ENCODE measurements at places on chromosomes 3 and 15.

GRCh38 chr15:58492661-58493397 is 61.0 kb downstream of the LIPC start:
- DNase-seq = no peak

DNA sequence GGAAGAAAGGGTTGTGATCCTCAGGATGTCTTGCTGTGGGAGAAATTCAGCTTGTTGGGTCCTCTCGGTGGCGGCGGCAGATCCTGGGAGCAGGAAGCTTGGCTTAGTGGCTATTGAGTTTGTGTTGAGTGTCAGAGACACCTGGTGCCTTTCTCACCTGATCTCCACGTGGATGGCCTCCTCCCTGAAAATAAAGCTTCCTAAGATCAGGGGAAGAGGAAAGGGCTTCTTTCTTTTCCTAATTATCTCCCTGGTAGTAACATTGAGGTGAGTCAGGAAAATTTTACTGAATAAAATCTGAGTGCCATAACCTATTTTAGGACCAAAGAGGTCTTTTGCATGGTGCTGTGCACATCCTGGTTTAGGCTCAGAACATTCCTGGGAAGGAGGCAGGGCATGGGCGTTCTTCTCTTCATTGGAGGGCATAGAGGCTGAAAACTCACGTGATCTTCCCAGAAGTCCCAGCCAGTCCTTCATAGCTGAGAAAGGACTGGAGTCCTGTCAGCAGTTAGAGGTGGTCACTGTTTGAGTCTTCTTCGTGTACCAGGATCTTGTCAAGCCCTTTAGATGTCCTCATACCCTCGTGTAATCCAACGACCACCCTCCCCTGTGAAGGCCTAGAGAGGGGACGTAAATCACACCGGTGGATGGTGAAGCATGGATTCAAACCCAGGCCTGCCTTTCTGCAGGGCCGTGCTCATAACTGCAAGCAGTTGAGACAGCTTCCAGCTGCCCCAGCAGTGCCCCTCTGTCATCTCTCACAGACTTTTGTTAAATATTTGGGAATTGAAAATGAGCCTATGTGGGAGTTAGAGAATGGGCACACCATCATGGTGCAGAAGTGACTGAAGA is 1.1 kb downstream of the CMTM8 start:
- DNase-seq = no peak

DNA sequence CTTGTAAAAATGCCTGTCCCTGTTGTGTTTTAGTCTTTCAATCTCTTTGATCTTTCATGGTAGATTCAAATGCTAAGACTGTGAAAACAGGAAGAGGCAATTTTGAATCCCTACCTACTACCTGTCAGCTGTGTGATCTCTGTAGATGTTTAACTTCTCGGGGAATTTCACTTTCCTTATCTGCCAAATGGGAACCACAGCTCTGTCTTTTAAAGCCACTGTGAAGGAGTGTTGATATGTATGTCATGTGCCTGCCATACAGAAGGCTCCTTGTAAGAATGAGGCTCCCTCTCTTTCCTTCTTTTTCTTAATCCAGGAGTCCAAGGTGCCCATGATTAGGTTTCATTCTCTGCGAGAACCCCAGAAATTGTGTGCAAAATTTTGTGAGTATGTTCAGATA is 139.6 kb upstream of the ADAMTS9 start:
- DNase-seq = no peak

DNA sequence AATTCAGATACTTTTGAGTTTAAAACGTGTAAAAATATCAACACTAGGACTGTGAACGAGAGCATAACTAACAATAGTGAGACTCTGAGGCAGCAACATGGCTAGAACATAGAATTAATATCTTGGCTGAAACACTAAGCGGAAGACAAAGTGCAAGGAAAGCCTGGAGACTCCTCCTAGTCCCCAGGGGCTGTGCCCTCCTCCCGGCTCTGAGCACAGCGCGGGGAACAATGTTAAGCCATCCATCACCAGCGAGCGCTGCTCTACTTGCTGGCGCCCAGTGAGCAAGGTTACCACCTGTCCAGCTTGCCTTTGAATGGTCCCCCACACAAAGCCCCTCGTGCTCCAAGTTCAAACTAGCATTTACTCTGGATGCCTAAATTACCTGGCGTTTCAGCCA is 436.9 kb downstream of the FOXP1 start:
- DNase-seq = no peak

DNA sequence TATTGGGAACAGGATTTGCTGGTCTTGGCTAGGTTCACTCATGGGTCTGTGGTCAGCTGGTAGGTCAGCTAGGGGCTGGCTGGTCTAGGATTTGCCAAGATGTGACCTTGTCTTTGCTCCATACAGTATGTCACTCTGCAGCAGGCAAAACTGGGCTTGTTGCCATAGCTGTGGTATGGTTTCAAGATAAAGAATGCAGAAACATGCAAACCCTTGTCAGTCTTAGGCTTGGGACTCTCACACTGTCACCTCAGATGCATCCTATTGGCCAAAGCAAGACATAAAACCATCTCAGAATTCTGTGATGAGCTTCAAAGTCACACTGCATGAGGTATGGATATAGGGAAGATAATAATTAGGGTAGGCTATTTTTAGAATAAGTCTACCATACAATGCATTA is 66.6 kb upstream of the TBC1D5 start:
- no peak for DNase-seq

GRCh38 chr3:48088056-48088748 is 72.0 kb upstream of the MAP4 start:
- peak; percentile 45 for DNase-seq

DNA sequence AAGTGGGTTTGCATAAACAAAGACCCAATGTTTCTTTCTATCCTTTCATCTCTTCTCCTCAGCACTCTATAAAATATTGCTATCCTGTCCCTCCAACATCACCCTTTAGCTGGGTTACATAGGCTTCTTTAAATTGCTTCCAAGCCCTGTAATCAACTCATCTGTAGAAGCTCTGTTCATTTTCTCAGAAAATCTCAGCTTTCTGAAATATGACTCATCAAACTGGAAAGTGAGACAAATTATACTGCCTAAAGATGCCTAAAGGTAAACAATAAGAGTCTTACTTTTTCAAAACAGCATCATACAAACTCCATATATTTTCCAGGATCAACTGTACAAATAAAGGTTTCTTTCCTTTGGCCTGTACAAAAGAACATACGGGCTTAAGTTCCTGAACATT is 33.8 kb downstream of the EFL1 start:
- no peak for DNase-seq

DNA sequence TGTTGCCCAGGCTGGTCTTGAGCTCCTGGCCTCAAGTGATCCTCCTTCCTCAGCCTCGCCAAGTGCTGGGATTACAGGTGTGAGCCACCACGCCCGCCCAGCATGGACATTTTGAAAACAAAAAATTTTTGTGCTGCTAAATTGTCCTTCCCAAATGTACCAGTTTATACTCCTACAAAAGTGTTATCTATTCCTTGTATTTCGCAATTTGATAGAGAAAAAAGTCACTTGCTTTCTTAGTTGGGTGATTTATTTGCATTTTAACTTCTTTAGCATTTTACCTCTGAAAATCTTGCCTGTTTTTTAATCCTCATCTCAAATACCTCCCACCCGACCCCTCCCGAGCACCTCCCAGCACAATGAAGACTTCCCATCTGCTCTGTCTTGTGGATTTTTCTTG is 46.8 kb downstream of the PDE8A start:
- DNase-seq = no peak

DNA sequence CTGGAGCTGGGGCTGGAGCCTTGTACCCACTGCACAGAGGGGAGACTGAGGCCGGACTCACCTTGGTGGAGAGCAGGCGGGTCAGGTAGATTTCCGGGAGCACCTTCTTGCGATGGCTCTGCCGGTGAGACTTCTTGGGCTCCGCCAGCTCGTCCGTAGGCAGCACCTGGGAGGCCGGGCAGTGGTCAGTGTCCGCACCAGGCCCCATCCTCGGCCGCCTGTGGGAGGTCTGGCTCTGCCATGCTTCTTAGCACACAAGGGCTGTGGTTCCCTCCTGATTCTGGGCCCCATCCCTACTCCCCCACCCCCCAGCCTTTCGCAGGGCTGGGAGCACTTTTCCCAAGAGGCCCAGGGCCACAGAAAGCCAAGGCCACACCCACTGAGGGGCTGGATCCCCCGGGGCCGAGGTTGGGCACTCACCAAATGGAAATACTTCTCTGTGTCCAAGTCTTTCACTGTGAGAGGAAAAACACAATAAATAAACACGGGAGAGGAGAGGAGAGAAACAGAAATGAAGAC is 17.4 kb downstream of the H1-8 start:
- DNase-seq = no peak

DNA sequence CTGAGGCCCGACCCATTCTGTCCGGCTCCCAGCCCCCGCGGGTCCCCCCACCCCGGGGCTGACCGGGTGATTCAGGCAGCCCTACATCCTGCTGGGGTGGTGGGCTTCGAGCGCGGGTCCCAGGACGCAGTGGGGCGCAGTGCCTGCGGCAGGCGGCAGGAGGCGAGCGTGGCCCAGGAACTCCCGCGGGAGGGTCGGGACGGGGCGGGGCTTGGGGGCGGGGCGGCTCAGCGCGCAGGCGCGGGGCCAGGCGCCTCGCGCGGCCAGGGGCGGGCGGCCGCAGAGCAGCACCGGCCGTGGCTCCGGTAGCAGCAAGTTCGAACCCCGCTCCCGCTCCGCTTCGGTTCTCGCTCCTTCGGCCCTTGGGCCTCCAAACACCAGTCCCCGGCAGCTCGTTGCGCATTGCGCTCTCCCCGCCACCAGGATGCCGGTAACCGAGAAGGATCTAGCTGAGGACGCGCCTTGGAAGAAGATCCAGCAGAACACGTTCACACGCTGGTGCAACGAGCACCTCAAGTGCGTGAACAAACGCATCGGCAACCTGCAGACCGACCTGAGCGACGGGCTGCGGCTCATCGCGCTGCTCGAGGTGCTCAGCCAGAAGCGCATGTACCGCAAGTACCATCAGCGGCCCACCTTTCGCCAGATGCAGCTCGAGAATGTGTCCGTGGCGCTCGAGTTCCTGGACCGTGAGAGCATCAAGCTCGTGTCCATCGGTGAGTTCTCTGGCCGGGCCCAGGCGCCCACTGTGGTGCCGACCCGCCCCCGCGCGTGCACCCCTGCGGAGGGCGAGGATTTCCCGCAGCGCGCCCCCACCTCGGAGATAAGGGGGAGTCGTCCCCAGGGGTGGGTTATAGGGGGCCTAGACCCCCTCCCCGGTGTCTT is at the start of gene FLNB:
Gene FLNB, plus strand, starts transcription at position 282 of the 885 bp plus-strand sequence. Its CDS starts 143 bp downstream, at position 425.
- DNase-seq = peak; percentile 60

DNA sequence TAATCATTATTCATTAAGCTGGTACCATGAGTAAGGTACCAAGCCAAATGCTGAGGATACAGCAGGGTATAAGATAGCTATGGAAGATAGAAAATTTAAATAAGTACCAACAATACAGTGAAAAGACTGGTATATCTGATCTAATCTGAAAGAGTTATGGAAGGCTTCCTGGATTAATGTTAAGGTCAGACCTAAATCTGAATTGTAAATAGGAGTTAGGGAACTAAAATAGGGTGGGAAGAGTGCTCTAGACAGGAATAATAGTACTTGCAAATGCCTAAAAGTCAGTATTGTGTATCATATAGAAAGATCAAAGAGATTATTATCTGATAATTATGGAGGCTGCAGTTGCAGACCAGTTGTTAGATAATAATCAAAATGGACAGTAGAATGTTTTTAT is 2.6 kb upstream of the ACKR4 start:
- DNase-seq = no peak

DNA sequence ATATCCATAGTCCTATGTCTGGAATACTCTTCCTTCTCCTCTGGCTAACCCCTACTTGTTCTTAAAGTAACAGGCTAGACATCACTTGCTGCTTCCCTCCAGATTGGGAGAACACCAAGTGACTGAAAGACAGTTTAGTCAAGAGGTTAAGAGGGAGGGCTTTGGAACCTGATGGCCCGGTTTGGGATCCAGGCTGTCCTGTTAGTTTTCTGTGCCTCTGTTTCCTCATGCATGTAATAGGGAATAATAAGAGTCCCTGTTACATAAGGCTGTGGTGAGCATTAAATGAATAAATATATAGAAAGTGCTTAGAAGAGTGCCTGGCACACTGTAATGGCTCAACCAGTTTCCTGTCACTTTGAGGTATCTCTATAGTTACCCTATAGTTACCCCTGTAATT is 66.3 kb downstream of the TAMM41 start:
- no peak for DNase-seq

GRCh38 chr3:154862265-154862664 is 217.9 kb upstream of the MME start:
- DNase-seq = no peak

GRCh38 chr3:174132421-174133042 is 726.6 kb upstream of the NAALADL2 start:
- DNase-seq = no peak

- DNase-seq = no peak
These were observed 248.0 kb upstream of the LYSMD4 start for GRCh38 chr15:99981191-99981647.

GRCh38 chr15:63772520-63772919 is 61.2 kb downstream of the HERC1 start:
- DNase-seq = no peak

GRCh38 chr3:99767291-99767690 is 50.4 kb upstream of the CMSS1 start:
- DNase-seq = no peak

DNA sequence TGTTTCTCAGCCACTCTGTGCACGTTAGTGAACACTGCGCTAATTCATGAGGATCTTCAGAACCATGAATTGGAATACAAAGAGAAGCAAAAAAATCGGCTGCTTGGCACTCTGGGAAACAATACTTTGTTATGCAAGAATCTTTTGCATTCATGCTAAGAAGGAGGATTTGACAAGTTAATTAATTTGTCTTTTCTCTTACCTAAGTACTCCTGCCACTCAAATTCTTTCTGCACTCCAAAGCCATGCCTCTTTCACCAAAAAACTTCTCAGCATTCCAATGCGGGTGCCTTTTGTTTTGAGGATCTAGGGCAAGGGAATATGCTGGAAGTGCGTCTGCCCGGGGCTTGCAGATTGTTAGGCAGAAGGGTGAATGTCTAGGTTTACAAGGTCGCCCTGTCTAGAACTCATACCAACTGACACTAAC is 11.3 kb upstream of the KAT2B start:
- DNase-seq = no peak

GRCh38 chr15:20368974-20369373 is 172.6 kb downstream of the GOLGA6L6 start:
- no peak for DNase-seq

GRCh38 chr3:192795021-192795420 is 67.7 kb upstream of the FGF12 start:
- no peak for DNase-seq

- DNase-seq = no peak
These were observed 122.0 kb upstream of the HACD2 start for GRCh38 chr3:123706871-123707270.

Measured in Kasumi-1 (cell line).